ENCODE measurements at places on chromosomes 2 and 18. TPM values are rescaled to one million over a fixed set of nuclear protein-coding genes. Genes with fewer than 3 reads are reported as not detected.

- no peak for DNase-seq
Measured at GRCh38 chr2:33099989-33100388, 153.2 kb downstream of the LTBP1 start.

GRCh38 chr2:54496920-54497319, 40.8 kb downstream of the SPTBN1 start:
- no peak for DNase-seq

Gene INHBB
- 0.06 TPM for polyA plus RNA-seq

DNA sequence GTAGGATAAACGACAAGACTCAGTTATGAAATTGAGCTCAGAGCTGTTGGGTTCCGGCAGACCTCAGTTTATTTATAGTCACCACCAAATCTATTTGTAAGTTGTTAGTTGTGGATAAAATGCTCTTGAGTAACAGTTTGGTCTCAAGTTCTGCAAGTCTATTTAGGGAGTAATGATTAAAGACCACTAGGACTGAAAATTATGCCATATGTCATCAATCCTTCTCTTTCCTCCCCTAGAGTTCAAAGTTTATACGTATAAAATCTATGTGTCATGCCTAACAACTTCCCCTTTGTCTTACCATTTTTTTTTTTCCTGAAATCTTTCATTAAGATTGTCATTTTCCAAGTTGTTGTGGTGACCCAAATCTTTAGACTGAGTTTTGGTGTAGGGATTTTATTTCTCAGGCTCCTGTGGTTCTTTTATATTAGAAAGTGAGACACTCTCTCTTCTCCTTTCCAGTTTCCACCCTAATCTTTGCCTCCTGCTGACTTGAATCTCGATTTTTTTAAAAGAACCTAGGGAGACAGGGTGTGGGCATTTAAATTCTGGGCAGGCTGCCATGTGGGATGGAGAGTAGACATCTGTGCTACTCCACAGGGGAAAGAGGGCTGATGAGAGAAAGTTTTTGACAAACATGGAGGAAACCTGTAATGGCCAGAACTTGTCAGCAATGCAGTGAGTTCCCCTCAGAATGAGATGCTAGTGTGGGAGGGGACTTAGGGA, 51.0 kb downstream of the LAMA3 start:
- no peak for DNase-seq

Gene PAIP2B
- 18.7 TPM for polyA plus RNA-seq

DNA sequence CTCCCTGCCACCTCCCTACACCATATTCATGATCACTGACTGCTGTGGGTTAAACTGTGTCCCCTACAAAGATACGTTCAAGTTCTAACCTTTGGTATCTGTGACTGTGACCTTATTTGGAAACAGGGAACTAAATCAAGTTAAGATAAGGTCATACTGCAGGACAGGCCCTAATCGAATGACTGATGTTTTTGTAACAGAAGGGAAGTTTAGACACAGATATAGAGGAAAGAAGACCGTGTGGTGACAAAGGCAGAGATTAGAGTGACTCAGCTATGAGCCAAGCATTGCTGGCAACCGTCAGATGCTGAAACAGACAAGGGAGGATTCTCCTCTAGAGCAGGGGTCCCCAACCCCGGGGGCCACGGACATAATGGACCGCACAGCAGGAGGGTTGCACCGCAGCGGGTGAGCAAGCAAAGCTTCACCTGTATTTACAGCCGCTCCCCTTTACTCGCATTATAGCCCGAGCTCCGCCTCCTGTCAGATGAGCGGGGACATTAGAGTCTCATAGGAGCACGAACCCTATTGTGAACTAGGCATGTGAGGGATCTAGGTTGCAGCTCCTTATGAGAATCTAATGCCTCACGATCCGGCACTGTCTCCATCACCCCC, 28.9 kb upstream of the RNF152 start:
- DNase-seq: no peak
